ENCODE measurements at places on chromosomes 16 and 17.

DNA sequence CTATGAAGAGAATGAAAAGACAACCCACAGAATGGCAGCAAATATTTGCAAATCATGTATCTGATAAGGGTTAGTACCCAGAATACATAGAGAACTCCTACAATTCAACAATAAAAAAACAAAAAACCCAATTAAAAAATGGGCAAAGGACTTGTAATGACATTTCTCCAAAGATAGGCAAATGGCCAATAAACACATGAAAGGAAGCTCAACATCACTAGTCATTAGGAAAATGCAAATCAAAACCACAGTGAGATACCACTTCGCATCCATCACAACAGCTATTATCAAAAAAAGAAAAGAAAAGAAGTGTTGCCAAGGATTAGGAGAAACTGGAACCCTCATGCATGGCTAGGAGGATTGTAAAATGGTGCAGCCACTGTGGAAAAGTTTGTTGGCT lies 45.1 kb upstream of the ARL6IP1 start:
- no peak for DNase-seq

GRCh38 chr17:63268827-63269226 lies 177.3 kb downstream of the CYB561 start:
- DNase-seq: no peak

DNA sequence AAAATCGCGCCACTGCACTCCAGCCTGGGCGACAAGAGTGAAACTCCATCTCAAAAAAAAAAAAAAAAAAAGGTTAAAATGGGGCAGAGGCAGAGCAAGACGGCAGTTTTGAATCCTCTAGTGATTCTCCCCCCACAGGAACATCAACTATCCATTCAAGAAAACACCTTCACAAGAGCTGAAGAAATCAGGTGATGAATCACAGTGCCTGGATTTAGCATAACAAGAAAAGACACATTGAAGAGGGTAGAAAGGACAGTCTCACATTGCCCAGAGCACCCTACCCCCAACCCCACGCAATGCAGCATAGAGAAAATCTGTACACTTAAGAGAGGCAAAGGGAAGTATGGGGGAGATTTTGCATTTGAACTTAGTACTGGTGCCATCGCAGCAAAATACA lies 28.8 kb upstream of the RNF43 start:
- no peak for DNase-seq

- DNase-seq: no peak
Measured at GRCh38 chr17:46931596-46931995, 8.6 kb downstream of the GOSR2 start.

DNA sequence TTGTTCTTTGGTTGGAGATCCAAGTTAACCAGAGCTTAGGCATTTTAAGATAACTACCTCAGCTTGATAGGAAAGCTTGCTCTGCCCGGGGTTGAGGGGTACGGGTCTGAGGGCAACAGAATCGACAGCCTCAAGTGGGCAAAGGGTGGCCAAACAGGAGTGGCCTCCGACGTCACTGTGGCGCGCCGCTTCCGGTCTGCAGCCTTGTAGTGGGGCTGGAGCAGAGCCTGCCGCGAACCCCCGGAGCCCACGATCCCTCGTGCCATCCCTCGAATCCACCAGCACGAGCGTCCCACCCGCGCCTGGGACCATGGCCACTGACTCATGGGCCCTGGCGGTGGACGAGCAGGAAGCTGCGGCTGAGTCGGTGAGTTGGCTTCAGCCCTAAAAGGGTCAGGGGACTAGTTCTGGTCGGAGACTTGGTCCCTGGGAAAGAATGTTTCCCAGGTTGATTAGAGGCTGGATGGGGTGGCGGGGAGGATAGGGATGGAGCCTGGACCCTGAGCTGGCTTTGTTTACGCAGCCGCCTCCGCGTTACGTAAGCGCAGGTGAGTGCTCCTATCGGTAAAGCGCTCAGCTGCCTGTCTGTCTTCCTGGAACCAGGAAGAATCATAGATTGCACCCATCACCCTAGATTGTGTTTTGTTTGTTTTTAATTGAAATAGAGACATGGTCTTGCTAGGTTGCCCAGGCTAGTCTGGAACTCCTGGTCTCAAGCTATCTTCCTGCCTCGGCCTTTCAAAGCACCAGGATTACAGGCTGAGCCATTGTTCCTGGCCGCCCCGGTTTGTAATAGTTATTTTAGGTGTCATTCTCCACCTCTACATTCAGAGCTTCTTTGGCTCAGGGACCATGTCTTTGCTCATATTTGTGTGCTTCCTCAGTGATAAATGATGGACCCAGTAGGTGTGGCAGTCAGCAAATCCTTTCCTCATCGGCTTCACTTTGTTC lies at the start of gene DDX19B:
Gene DDX19B (plus strand): TSS at position 199 of the 951 bp plus-strand sequence. CDS start 112 bp downstream, at position 311.
- DNase-seq: peak; percentile 32

DNA sequence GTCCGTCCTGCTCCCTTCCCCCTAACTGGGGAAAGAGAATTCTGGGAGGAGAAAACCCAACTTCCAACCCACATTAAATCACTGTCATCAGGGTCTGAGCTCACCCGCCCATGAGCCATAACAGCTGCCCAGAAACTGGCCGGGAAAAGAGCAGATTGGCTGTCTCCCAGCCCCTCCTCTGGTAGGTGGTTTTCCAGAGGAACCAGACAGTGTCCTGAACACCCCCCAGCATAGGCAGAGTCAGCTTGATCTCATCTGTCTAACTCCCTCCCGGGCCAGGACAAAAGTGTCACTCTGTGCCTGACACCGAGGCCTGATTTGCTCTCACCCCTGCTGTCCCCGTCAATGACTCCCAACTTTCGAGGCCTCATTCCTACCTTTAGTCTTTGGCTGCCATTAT lies 197.0 kb downstream of the AXIN2 start:
- DNase-seq: no peak

DNA sequence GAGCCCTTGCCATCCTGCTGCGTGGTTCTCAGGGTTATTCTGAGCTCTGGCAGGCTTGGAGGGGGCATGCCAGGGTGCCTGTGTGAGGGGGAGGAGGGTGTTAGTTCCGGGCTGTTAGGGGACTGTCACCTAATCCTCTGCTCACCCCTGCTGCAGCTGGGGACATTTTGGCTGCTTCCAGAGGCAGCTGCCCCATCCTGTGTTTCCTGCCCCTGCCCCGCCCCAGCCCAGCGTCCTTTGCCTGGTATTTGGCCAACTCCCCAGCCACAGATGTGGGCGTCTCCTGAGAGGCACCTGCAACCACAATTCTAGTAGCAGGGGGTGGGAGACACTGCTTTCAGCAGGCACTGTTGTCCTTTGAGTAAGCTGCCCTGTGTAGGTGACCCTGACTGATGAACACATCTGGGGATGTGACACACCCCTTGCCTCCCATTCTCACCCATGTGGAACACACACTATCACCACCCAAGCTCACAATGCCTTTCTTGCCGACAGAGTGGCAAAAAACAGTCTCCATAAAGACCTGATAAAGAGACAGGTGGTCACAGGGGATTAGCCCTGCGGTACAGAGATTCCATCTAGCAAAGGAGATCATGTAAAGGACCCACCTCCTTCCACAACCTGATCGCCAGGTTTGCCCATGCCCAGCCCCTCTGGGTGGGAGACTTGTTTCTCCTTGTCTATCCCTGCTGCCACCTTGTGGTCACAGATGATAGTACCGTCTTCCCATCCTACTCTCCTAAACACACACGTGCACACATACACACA lies at the start of gene CHRNE:
Gene CHRNE (minus strand): TSS at position 48 of the 768 bp plus-strand sequence. CDS start 35 bp downstream, at position 13.
- peak; percentile 36 for DNase-seq

GRCh38 chr17:14112407-14112806 lies 43.1 kb downstream of the COX10 start:
- no peak for DNase-seq

DNA sequence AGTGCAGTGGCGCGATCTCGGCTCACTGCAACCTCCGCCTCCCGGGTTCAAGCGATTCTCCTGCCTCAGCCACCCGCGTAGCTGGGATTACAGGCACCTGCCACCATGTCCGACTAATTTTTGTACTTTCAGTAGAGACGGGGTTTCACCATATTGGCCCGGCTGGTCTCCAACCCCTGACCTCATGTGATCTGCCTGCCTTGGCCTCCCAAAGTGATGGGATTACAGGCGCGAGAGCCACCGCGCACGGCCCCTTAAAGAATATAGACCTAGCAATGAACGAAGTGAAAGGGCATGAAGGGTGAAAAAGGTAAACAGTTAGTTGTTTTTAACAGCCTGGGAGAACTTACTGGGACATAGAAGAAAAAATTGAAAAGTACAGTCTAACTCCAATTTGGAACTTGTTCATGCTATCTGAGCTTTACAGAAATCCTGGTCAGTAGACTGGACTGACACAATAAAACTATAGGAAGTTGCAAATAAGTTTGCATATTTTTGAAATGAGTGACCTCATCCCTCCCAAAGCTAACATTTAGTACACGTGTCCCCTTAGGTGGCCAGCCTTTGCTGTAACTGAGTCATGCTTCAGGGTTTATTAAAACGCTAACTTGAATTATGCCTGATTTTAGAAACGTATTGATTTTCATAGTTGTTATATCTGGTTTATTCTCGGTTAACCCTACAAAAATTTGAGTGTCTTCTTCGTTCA lies 1.8 kb downstream of the COG1 start:
- no peak for DNase-seq

DNA sequence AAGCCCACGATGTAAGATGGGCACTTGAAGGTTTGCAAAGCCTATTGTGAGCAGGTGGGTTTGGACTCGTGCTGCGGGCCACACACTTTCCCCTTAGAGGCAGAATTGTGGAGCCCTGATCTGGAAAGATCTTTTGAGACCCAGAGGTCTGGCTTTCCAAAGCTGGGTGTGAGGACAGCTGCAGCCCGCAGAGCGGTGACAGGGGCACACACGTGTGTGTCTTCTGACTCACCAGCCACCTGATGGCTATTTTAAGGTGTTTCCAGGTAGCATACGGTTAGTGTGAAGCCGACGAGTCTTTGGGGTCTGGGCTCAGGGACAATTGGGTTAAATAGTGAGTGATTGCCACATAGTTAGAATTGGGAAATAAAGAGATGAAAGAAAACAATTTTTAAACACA lies 108.9 kb upstream of the GSE1 start:
- no peak for DNase-seq

- DNase-seq: no peak
Measured at GRCh38 chr17:19713901-19714361, 2.5 kb downstream of the SLC47A2 start.

DNA sequence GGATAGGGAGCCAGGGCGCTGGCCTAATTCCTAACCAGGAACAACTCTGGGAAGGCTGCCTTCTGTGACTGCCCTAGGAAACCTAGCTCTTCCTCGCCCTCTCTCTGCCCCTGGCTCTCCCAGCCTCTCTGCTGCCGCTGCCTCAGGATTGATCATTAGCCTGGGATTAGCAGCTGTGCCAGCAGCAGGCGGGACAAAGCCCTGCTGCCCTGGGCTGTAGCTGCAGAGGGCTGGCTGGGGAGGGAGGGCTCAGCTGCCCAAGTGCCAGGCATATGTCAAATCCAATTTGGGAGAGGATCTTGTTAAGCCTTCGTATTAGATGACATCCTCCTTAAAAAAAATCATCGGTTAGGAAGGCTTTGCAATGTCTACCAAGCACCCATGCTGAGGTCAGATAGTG lies 144.8 kb upstream of the CCL2 start:
- DNase-seq: no peak

DNA sequence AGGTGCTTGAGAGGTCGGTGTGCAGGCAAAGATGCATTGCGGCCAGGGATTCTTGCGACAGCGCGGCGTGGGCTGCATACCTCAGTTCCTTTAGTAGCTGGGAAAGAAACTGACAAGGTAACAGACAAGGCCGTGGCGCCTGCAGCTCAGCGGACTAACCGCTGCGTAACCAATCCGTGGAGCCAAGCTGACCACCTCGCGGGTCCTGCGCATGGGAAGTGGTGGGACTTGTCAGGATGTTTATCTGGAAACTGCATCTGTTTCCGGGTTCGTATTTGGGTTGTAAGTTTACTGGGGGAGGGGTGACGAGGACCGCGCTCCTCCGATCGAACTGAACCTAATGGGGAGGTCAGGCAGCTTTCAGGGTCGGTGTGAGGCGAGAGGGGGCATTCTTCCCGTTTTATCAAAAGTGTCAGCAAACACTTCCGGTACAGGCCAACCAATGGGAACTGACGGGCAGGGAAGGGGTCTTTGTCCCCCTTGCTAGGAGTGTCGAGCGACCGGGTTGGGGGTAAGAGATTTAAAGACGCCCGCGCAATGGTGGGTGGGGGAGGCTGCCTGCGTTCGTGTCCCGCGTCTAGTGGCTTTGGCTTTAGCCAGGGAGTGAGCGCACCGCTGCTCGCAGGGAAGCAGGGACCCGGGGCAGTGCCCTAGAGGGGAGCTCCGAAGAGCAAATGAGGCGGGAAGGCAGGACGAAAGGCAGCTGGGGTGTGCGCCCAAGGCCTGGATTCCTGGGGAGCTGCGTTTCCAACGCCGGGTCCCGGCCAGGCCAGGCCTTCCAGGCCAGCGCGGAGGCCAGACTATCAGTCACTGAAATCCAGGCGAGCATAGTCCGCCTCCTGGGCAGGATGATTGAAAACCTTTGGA lies 7.0 kb downstream of the IRX6 start:
- no peak for DNase-seq

- DNase-seq: no peak
Measured at GRCh38 chr17:81294512-81295030, 536 bp downstream of the SLC38A10 start.

DNA sequence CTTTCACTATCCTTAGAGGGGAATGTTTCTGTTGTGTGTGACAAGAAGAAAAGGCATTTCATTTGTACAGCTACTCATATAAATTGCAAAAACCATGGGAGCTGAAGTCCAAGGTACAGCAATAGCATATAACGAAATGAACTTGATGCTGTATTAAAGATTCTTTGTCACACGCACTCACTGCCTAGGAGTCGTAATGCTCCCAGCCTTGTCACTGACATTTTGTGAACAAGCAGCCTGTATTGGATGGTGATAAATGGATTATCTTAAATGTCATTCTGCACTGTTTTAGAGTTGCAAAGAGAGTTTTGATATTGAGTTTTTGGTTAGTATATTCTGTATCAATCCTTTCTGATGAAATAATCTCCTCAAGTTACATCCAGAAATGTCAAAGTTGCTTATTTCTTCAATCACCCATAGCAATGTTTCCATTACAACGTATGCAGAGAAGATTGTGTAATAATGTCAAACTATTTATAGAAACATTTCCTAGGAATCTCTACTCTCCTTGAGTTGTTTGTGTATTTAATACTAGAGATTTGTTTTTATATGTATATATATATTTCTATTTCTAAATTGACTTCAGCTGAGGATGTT lies 270.6 kb downstream of the FTO start:
- no peak for DNase-seq

DNA sequence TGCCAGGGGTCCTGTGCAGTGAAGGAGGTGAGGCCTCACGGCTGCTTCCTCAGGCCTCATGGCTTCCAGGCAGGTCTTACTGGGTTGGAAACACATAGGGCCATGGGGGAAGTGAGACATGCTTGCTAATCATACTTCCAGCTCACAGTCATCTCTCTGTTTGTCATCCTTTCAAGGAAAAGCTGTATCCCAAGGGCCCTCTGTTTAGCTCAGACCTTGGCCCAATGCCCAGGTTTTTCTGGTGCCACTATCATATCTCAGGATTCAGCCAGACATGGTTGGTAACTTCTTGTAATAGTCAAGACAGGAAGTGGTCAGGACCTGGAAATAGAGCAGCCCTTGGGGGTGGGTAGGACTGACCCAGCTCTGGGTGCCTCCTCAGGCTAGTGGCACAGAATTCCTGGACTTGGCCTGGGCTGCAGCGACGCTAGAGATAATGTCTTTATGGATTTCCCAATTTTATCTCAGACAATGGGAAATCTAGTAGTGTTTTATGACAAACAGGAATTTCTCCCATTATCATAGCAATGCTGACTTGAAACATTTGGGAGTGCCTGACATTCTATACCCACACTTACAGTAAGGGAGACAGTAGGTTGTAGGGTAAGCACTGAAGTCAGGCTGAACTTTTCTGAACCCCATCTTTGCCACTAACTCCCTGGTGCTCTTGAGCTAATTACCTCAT lies 13.5 kb upstream of the ITGB3 start:
- DNase-seq: no peak

Measured in stimulated activated CD8-positive, alpha-beta memory T cell treated with anti-CD3 and anti-CD28 coated beads, Interleukin-12 subunit alpha, Interleukin-12 subunit beta, amount 100 ng/mL, for 4 hours (primary cell).